ENCODE measurements at places on chromosomes 7 and 10. TPM values are rescaled to one million over a fixed set of nuclear protein-coding genes. Genes with fewer than 3 reads are reported as not detected.

GRCh38 chr7:116403265-116403664 lies 96.3 kb upstream of the CAV2 start:
- no peak overlapping the region for H3K27ac ChIP-seq
- no peak overlapping the region for H3K4me3 ChIP-seq
- H3K27me3 ChIP-seq = no peaks in the 10 kb centered on the region
- no peaks in the 10 kb centered on the region for H3K4me1 ChIP-seq
- no peak for DNase-seq
- no peaks in the 10 kb centered on the region for H3K36me3 ChIP-seq

DNA sequence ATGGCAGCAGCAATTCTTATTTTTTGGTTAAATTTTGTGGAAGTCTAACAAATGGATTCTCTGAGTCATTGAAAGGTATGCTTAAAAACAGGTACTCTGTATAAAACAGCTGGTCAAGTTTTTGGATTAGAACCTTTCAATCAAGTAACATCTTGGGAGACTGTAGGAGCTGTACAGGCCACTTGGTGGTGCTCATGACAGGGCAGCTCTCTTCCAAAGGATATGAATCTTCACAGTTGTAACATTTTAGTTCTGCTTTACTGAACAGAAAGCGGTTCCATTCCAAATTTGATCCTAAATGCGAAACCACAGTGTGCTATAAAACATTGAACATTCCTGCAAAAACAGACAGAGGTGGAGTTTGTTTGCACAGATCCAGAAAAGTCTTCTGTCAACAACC lies 44.5 kb upstream of the AGR3 start:
- no peak overlapping the region for H3K4me3 ChIP-seq
- DNase-seq = peak; percentile 48
- no peaks in the 10 kb centered on the region for H3K27me3 ChIP-seq
- no peaks in the 10 kb centered on the region for H3K36me3 ChIP-seq
- H3K4me1 ChIP-seq = no peaks in the 10 kb centered on the region

SRGN gene
- total RNA-seq = 133 TPM

- no peaks in the 10 kb centered on the region for H3K4me1 ChIP-seq
- H3K27me3 ChIP-seq = no peaks in the 10 kb centered on the region
- H3K4me3 ChIP-seq = no peak overlapping the region
- H3K27ac ChIP-seq = no peak overlapping the region
Observed at GRCh38 chr7:25801214-25801613, 350.8 kb upstream of the NFE2L3 start.
